M059J (cell line): ENCODE measurements at places on chromosomes 7 and 10. TPM values are rescaled to one million over a fixed set of nuclear protein-coding genes. Genes with fewer than 3 reads are reported as not detected.

Gene CRPPA
- total RNA-seq: 1.0 and 2.5 TPM in 2 replicates

GRCh38 chr7:110105840-110106239 lies 985.1 kb upstream of the LRRN3 start:
- no peak for DNase-seq

Gene HTR7
- total RNA-seq: 20.5 and 36.5 TPM in 2 replicates

DNA sequence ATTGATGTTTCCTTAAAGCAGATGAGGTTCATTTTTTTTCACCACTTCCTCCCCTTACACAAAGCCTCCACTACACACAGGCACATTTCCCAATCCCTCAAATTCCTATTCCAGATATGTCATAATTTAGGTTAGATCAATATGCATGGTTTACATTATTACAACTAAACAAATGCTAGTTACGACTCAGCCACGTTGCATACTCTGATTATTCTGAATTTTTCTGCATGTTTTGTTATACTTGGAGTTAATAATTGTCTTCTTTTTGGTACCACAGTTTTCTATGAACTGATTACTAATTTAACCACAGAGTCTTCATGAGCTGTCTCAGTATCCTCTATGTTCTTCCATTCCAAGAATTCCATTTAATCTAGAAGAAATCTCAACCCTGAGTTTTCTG lies 4.4 kb upstream of the BICC1 start:
- DNase-seq: peak; percentile 37

GRCh38 chr10:72315611-72316385 lies 38.9 kb downstream of the DNAJB12 start:
- DNase-seq: peak; percentile 93

DNA sequence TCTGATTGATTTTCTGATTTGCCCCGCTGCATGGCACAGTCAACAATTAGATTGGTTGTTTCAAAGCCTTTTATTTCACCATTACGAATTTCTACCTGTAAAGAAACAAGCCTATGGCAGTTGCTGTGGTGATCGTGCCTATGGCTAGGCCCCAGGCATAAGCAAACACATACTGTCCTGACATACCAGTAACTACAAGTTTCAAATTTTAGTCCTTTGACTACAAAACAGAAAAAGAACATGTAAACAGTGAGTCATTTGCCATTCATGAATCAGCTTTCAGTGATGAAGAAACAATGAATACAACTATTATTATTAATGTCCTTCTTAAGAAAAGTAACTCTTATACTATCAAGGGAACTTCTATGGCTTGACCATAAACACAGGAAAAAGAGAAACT lies 168.0 kb upstream of the LRRN3 start:
- DNase-seq: peak; percentile 31

- no peak for DNase-seq
Observed at GRCh38 chr10:84397735-84398144, 69.4 kb downstream of the CCSER2 start.
